ENCODE measurements at places on chromosomes 12 and 14.

DNA sequence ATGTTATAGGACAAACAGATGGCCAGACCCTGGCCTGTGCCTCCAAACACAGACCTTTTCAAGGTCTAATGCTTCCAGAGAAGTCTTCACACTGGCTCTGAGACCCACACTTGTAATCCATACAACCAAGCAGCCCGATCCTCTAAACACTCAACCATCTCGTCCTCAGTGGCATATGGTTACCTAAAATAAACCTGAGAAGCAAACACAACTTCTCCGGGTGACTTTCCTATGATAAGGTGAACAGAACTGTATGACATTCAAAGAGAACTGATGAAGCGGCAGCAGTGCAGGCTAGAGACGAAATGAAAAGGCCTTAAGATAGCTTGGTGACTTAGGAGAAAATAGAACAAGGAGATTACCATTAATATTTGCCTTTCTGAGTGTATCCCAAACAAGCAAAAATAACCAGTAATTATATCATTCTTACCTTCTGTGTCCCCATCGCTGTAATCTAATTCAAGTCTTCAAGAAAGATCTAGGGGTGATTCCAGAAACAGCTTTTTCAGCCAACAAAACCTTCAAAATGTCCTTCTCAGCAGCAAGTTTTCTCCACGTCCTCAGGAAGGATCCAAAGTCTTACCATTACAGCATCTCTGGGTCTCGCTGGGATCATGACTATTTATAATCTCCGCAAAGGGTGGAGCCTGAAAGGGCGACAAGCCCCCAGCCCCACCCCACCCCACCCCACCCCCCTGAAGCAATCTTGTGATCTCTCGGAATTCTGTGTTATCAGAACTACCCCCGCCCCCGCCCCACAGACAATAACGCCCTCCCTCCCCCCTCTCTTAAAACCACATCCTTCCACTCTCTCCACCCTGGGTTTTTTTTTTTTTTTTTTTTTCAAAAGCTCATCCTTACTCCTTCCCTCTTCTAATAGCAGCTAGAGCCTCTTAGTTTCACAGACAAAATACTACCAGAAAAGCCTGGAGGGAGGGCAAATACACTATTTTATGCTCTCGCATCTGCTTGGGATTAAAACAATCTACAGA is at the start of gene SLC2A3:
Gene SLC2A3, minus strand, starts transcription at position 598 of the 992 bp plus-strand sequence. Its CDS starts 153 bp downstream, at position 445.
- DNase-seq, result peak; percentile 93

- DNase-seq, result no peak
These were observed 120.1 kb downstream of the TTC7B start for GRCh38 chr14:90695997-90696660.

GRCh38 chr14:55514819-55515490 is 65.1 kb upstream of the KTN1 start:
- DNase-seq, result no peak

GRCh38 chr14:95741038-95741490 is 27.1 kb upstream of the TCL1A start:
- DNase-seq, result peak; percentile 67

- no peak for DNase-seq
These were observed 1001.8 kb downstream of the BCL11B start for GRCh38 chr14:98270201-98270600.

GRCh38 chr12:132360410-132360809 is 31.0 kb upstream of the GALNT9 start:
- DNase-seq, result no peak

DNA sequence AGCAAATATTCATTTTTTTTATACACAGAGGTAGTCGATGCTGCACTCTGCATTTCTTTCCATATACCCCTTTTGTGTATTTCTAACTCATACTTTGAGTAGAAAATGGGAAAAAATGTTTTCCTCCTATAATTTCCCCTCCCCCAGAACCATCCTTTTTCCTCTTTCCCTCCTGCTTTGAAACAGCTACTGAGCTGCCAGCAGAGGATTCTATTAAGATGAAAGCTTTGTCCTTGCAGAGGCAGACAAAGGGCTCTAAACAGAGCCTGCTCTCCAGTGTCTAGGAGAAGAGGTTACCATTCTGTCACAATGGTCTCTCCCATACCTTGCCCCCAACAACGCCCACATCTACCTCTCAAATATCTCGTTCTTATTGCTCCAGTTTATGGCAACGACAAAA is 74.6 kb upstream of the OSBPL8 start:
- no peak for DNase-seq

DNA sequence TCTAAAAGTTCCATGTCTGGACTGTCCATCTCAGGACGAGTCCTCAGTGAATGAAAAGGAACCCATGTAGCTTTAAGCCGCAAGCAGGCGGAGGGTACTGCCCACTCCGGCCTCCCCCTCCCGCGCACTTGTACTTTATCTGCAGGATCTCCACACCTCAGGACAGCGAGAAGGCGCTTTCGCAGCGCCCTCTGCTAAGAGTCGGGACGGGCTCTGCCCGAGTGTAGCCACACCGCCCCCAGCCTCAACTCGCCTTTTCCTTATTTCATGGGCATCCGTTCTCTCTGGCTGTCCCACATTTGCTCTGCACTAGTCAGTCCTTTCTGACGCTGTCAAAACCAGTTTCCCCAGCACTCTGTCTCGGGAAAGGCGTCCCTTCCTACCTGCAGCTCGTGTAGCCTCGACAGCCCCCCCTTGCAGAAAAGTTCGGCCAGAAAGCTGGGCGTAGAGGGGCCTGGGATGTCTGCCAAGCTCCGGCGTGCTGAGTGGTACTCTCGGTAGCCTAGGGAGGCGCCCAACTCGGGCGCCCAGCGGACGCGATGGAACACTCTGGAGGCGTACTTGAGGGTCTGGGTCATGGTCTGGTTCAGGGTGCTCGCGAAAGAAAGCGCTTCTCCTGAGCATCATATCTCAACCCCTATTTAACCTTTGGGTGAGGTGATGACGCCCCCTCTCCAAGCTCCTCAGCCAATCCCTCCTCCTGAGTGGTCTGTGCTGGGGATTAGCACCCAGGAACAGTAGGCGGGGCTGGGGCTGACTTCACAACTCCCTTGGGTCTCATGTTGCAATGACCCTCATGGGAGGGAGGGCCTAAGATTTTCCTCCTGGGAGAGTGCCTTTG is at the start of gene CYP27B1:
Gene CYP27B1, minus strand, starts transcription at position 615 of the 841 bp plus-strand sequence. Its CDS starts 37 bp downstream, at position 578.
- DNase-seq, result no peak

GRCh38 chr12:19489168-19489567 is 49.9 kb downstream of the AEBP2 start:
- DNase-seq, result no peak

DNA sequence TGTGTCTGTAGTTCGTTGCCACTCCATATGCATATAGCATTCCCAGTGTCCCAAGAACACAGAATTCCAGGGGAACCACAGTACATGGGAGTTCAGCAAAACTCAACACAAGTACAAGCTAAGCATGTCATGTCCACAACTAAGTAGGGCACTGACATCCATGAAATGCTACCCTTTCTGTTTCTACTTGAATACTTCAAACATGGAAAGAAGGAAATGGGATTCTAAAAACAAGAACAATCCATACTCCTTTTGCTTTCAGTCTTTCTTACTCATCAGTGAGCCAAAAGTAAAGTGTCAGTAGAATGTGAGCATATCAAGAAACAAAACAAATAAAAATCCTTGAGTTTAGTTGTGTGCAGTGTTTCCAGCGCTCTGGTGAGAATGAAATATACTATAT is 36.0 kb upstream of the COCH start:
- DNase-seq, result no peak

- DNase-seq, result no peak
These were observed 72.4 kb upstream of the CHST11 start for GRCh38 chr12:104384141-104384880.

DNA sequence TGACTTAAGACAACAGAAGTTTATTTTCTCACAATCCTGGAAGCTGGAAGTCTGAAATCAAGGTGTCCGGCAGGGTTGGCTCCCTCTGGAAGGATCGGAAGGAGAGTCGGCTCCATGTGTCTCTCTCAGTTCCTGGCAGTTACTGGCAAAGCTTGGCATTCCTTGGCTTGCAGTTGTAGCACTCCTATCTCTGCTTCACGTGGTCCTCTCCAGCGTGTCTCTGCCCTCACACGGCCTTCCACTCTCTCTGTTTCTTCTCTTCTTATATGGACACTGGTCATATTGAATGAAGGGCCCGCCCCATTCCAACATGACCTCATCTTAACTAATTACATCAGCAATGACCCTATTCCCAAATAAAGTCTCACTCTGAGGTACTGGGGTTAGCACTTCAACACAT is 60.1 kb upstream of the TUNAR start:
- no peak for DNase-seq

DNA sequence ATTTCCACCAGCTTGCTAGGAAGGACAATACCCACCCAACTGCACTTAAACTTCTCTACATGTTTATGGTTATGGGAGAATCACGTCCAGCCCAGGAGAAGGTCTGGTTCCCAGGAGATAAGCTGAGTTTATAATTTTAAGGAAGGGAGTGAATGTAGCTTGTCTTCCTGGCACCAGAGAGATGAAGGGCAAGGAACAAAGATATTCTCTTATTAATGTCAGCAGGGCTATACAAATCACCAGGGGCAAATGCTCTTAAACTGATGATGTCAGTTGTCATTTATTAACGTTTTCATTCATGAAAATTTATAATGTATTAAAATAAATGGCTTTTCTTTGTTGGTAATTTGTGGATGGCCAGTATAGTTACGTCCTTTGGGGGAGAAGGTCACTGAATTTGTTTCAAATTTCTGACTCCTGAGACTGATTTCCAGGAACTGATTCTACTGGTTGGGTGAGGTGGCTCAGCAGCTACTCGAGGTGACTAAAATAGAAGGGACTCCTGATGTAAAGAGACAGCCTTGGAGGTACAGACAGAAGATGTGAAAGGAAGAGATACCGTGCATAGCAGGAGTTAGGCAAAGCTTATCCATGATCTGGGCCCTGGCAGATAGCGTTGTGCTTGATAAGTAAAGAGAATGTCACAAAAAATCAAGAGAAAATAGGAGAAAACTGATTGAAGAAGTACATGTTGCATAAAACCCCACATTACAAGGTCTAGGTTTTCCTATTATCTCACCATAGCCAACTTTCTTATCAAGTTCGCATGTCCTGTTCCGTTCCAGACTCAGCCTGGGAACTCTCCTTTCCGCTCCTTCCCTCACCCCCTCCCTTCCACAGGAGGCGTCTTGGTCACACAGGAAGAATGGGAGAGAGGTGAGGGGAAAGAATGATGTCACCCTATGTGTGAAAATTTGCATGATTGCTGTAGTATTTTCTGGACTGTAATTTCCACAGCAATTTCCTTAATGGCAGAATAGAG is 367.1 kb upstream of the FAR2 start:
- no peak for DNase-seq

DNA sequence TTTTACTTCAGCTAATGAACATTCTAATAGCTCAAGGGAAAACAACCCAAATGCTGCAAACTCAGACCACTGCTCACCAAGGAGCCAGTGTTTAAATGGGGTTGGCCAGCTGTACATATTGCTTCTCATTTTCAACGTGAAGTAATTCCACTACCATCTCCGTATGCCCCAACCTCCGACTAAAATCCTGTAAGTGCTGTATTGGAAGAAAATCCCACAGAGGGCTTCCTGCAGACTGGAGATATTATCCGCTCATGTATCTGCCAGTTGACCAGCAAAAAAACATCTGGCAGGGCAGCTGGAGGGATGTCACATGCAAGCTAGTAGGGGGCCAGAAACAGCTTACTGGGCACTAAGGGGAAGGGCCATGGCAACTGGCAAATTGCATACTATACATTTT is 485.0 kb downstream of the SNAPC1 start:
- no peak for DNase-seq

- DNase-seq, result no peak
These were observed 37.4 kb downstream of the DAD1 start for GRCh38 chr14:22551605-22551997.

DNA sequence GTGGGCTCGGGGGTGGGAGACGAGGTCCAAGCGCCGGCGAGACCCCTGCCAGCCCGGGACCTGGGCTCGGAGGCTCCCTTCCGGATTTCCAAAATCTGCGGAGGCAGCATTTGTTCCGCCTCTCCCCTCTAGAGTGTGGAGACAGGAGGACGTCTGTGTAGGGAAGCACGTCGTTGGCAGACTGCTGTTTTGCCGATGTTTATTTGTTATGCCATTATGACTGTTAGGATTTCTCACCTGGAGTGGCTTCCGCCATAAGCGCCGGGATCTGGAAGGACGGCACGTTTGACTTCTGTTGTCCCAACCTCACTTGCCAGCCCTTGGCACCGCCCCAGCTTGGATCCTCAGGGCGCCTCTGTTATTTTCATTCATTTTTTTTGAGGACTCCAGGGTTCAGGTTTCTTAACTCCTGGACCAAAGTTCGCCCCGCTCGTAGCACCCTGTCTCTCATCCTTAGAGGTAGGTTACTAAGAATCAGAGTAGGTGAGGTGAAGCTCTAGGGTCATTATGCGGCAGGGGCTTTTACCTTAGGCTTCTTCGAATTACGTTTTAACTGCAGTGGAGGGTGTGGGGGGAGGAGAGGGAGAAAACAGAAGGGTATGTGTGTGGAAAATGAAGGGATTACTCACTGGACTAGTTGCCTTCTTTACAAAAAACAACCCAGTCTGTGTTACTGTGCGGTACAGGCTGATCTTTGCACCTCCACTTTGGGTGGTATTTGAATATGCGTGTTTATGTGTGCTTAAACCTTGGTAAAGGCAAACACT is 547 bp upstream of the PYGL start:
- no peak for DNase-seq

GRCh38 chr12:15800278-15800677 is 11.1 kb upstream of the EPS8 start:
- DNase-seq, result no peak

GRCh38 chr12:83052890-83053541 is 366.3 kb downstream of the TMTC2 start:
- no peak for DNase-seq

- DNase-seq, result no peak
These were observed 94.7 kb upstream of the SLC38A4 start for GRCh38 chr12:46920499-46920898.

GRCh38 chr14:59037086-59037485 is 151.4 kb upstream of the DAAM1 start:
- no peak for DNase-seq

GRCh38 chr12:132559652-132560363 is 50.6 kb downstream of the LRCOL1 start:
- no peak for DNase-seq

GRCh38 chr14:90139199-90139598 is 77.4 kb downstream of the KCNK13 start:
- DNase-seq, result no peak

DNA sequence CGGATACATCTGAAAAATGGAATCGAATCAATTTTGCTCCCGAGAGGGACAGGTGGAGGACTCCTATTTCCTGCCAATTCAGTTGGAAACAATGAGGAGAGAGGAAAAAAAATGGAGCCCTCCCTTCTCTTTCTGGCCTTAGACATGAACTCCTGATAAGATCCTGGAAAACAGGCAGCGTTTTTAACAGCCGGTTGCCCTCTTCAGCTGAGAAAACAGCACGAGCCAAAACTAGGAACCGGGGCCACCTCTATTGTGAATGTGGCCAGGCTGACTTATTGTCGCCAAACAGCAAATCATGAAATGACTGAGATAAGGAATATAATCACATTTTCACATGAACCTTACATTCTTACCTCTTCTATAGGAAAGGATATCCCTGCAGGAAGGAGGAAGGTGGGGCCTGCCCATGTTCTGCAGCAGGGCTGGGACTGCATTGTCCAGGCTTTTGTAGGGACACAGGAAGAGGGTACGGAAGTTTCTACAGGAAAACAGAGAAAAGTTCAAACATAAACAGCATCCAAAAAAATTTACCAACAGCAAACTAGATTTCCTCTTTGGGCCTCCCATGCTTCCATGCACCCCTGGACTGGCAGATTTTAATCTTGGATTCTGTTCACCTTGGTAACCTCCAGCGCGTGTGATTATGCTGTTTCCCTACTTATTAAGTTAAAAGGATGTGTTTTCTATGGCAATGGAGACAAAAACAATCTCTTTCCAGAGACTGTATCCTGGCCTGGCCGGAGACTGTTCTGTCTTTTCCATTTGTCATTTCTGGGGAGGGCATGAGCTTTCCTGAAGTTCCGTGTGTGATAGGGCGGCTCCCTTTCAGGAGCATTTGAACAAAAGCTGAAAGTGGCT is 29.0 kb upstream of the ELK3 start:
- DNase-seq, result no peak
